T1000 (cell line): ENCODE measurements at places on chromosomes 7 and 10.
A peak's percentile ranks its signal among the peaks of the same experiment; 100 is the strongest.

DNA sequence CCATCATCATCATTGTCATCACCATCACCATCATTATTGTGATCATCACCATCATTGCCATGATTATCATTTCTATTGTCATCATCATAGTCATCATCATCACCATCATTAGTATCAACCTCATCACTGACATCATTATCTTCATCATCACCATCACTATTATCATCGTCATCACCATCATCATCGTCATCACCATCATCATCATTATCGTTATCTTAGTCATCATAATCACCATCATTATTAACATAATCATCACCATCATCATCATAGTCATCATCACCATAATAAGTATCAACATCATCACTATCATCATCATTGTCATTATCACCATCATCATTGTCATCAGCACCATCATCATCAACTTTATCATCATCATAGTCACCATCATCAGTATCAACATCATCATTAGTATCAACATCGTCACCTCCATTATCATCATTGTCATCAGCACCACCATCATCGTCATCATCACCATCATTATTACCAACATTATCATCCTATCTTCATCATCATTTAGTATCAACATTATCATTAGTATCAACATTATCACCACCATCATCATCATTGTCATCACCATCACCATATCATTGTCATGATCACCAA is 241.3 kb downstream of the ADARB2 start:
- DNase-seq: no peak

DNA sequence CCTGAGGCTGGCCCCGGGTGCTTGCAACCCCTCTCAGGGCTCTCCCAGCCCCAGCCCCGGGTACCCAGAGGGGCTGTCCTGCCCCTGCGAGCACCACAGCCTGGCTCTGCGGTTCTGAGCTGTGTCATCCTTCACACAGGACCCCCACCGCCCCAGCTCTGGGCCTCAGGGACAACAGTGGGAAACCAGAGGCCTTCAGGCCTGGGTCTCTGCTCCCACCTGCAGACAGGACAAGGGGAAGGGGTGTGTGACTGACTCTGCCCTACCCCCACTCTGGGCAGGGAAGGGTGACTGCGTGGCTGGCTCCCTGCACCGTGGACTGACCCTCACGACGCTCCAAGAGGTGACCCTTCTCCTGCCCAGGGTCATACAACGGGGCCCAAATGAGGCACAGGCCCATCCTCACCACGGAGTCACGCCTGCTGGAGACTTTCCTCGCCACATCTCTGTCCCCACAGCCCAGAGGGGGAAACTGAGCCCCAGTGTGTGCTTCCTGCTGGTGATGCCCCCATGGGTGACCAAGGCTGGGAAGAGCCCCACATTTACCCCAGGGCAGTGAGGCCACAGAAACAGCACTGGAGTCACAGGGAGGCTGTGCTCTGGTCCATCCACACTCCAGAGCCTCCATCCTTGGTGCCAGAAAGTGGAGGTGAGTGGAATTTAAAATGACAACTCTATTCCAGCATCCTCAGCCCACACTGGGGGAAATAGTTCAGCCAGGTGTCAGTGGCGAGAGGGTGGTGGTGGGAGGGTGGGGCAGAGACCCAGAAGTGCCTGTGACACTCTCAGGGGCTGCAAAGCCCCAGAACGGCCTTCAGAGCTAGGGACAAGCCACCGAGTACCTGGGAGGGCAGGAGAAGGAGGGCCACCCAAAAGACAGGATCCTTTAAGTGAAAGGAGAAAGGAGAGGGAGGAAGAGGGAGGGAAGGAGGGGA is 13.6 kb downstream of the CAMK2B start:
- DNase-seq: no peak

DNA sequence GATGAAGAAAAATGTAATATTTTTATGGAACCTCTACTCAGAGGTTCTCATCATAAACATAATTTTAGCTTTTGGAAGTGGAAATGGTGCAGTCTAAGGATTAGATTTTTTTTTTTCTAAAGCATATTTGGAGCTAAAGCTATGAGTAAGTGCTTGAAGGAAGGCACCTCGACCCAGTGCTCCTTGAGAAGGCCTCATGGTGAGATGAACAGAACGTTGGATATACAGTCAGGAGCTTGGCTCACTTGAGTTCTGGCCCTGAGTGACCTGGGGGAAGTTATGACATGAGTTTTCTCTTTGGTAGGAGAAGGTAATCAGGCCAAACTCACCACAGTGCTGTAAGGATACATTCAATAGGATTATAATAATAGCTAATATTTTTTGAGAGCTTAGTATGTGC is 163.3 kb downstream of the JCAD start:
- no peak for DNase-seq

DNA sequence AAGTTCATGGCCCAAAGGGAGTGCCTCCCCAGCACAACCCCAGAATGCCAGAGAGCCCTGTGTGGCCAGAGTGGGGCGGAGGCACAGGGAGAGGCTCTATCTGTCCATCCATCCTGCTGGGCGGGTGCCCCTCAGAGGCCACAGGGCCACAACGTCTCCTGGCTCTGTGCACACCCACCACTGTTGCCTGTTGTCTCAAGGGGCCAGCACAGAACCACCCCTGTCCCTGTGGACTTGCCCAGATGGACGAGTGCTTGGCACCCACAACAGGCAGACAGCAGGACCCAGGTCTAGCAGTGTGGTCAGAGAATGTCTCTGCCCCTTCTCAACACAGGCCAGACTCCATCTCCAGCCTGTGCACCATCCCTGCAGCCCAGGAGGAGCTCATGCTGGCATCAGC is 92.8 kb downstream of the PAXIP1 start:
- no peak for DNase-seq

DNA sequence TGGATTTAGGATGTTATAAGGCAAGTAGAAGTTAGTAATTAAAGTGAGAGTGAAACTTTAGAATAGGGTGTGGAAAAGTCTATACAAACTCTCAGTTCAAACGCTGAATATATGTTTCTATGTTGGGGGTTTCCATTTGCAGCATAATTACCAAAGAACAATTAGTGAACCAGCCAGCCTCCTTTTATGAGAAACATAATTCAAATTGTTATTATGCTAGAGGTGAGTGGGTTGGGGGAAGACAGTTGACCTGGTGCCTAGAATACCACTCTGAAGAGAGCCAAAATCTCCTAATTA is 435.8 kb downstream of the MDFIC start:
- DNase-seq: no peak

DNA sequence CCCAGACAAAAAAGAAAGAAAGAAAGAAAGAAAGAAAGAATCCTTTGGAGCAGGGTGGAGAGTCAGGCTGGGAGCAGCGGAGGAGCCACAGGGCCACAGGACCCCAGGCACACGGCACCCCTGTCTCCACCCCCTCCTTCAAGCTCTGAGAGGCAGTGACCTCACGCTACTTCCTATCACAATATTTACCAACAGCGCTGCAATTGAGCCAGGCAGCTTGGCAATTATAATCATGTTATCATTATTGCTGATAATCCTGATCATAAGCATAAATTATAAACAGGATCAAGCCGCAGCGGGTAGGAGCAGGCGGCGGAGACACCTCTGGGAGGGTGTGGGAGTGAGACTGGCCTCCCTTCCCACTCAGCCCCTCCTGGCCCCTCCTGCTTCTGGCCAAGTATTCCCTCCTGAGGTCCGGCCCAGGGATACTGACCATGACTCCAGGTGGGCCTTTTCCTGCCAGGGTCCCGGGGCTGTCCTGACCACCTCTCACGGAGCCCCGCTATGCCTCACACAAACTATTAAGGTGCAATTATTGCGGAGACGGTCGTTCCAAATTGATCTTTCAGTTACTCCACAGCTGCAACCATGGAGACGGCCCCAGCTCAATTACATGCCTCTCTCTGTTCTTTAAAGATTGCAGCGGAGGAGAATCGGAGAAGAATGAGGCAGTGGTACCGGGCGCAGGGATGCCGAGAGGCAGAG is 10.0 kb upstream of the GTF2IRD1 start:
- no peak for DNase-seq

- no peak for DNase-seq
These were observed 69.2 kb upstream of the INSIG1 start for GRCh38 chr7:155228459-155228845.

DNA sequence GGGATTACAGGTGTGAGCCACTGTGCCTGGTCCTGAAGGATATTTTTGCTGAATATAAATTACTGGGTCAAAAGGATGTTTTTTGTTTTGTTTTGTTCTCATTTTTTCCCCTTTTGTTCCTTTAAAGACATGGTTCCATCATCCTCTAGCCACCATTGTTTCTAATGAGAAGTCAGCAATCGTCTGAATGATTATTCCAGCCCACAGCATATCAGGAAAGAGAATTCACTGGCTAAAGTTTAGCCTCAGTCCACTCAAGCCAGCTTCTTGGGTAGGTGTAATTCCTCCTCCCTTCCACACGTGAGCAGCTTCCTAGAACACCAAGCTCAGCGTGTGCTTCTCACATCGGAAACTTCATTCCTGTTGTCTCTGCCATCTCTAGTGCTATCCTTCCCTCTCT is 112.8 kb upstream of the INSIG1 start:
- DNase-seq: no peak

DNA sequence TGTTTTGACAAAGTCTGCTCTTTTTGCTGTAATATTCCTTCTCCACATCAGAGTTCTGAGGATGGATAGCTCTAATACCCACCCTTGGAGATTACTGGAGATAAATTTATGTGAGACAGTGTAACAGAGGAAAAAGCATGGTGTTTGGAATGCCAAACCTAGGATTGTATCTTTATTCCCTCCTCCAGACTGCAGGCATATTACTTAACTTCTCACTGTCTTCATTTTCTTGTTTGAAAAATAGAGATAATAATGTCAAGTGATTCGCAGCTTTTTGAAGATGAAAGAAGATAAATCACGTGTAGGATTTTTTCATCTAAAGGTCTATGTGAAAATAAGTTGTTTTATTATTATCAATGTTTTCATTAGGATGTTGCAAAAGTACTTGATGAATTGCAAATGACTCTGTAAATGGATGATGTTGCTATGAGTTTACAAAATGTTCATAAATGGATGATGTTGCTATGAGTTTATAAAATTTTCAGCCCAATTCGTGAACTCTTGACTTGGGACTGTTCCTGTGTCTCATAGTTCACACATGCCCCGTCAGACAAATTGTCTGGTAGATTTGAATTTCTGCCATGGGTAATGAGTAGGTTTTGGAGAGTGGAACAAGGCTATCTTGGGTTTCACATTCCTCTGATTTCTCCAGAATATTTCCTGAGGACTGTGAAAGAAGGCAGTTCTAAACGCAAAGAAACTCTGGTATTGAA is 113.1 kb upstream of the IGFBP3 start:
- DNase-seq: no peak

DNA sequence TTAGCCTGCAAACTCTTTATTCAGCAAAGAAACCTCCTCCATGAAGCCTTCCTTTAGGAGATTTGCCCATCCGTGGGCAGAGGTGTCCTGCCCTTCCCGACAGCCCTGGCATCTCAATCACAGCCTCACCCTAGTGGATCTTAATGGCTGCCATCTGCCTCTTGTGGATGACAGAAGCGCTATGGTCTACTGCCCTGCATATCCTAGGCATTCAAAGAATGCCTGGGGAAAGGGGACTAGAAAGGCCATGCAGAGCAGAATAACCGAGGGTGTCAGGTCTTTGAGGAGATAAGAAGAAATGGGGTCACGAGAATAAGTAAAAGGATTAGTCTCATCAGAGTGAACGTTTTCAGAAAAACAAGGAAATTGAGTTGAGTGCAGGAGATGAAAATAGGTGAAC is 57.7 kb upstream of the SPOCK2 start:
- DNase-seq: no peak

DNA sequence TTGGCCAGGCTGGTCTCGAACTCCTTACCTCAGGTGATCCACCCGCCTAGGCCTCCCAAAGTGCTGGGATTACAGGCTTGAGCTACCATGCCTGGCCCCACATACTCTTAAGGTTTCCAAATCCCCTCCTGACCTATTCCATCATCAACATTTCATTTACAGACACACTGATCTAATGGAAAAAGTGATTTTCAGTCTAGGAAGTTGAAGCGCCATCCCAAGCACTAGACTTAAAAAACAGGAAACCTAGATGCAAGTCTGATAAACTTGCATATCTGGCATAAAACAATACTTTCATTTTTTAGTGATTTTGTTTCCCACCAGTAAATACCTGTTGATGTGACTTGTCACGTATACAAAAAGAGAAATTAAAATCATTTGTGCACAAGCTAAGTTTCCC is 44.0 kb downstream of the DNMBP start:
- no peak for DNase-seq

DNA sequence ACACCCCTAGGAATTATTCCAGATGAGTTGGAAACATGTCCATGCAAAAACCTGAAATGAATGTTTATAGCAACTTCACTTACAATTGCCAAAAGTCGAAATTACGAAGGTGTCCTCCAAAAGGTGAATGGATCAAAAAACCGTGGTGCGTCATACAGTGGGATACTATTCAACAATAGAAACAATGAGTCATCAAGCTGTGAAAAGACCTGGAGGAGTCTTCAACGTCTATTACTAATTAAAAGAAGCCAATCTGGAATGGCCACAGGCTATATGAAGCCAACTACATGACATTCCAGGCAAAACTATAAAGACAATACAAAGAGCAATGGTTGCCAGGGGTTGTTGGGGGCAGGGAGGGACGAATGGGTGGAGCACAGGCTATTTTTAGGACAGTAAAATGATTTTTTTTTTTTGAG is 12.6 kb upstream of the PPP2R2D start:
- peak; percentile 16 for DNase-seq
